ENCODE measurements at places on chromosomes 3 and 15.

DNA sequence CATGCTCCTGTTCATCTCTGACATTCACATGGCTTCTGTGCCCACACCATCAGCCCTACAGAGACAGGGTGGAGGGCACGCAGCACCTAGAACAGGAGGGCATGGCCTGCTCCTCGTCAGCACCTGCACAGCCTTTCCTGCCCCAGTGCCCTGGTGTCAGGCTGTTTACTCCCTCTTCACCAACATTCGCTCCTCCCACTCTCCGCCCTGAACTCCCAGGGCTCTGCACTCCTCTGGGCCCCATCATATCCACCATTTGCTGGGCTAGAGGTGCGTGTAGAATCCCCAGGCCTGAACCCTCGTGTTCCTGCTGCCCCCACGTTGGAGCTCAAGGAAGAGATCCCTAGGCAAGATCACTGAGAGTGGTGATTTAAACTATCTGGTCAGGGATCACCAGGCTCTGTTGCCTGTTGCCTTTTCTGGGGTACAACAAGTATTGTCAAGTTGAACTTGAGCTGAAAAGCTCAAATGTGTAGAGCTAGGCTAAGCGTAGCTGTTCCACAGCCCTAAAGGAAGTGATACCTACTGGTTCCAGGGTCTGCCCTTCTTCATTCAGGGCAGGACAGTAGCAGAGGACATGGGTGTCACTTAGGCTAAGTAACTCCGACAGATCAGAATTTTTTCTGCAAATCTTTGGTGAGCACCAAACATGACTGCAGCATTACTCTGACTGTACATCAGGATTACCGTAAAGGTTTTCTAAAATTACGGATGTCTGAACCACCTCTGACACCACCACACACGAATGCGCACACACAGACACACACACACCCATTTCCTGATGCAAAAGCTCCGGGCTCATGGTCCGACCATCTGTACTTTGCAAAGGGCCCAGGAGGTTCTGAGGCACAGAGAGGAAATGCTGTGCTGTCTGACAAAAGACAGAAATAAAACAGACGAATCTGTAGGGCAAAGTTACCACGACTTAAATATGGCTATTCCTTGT lies 43.7 kb upstream of the GNB5 start:
- no peak for DNase-seq

GRCh38 chr3:164641071-164641470 lies 437.2 kb downstream of the SI start:
- no peak for DNase-seq

- DNase-seq = no peak
These were observed 206.3 kb upstream of the CHRNA7 start for GRCh38 chr15:31824024-31824423.

DNA sequence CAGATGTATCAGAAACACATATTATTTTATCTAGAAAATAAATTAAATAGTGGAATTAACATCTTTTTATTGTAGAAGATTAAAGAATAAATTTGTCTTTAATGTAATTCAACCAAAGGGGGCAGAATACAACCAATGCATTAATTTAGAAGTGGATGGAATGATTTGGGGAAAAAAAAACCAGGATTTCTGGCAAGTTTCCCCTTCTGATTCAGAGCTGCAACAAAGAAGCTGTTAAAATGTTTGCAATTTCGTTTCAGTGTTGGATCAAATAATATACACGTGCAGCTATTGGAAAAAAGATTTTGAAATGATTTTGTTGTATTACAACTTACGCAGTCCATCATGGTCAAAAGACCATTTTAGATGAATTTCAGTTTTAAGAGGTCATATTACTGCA lies 71.6 kb upstream of the ZNF280D start:
- no peak for DNase-seq

DNA sequence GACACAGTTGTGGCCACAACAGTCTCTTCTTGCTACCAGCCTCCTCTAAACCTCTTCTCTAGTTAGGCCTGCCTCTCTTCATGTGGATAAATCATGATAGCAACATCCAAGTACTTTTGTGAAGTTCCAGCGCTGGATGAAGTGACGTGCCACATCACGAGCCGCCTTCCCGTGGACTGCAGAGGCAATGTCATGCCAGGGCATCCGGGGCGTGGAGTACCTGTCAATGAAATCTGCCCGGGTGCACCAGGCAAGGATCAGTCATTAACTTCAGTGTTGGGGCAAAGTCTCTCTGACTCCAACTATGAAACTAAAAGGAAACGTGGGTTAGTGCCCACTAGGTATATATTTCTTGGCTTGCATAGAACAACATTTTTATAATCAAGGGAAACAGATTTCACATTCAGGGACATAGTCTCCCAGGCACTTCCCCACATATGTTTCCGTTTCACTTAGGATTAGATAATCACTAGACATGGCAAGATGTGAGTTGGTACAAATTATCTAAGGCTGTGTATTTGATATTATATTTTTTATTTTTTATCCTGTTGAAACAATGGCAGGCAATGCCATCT lies 133.6 kb downstream of the PLD1 start:
- no peak for DNase-seq

GRCh38 chr3:12890610-12891390 lies 49.4 kb upstream of the RPL32 start:
- no peak for DNase-seq

GRCh38 chr3:157263027-157263426 lies 103.1 kb upstream of the CCNL1 start:
- no peak for DNase-seq

- peak; percentile 90 for DNase-seq
These were observed 26.5 kb downstream of the ATRIP start for GRCh38 chr3:48472923-48473616.

DNA sequence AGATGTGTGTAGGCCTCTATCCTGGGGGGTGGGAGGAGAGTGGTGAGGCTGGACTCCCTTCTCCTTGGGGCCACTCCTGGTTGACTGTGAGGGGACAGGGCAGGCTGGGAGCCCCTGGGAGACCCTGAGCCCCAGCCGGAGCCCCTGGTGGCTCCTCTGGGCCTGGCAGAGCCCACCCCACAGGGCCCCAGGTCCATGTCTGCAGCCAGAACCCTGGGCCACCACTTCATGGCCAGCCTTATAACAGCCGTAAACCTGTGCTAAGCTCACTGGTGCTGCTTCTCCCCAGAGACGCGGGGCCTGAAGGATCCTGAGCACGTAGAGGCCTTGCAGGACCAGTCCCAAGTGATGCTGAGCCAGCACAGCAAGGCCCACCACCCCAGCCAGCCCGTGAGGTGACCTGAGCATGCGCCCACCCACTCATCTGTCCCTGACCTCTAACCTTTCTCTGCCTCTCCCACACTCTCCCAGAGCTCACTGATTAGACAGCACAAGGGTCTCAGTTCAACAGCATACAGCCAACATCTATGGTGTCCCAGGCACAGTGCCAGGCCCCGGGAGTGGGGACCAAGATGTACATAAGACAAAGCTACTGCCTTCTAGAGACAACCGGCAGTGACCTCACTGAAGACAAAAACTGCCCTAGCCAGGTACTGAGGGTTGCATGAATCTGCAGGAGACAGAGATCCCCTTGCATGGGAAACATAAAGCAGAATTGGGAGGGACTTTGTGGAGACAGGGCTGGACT lies 3.5 kb downstream of the NR2E3 start:
- DNase-seq = no peak

Data from stimulated activated CD8-positive, alpha-beta memory T cell treated with anti-CD3 and anti-CD28 coated beads, Interleukin-15, amount 100 ng/mL, for 1 hour (primary cell).